Fibroblast of lung (primary cell): ENCODE measurements at places on chromosomes 6 and 20. TPM values are rescaled to one million over a fixed set of nuclear protein-coding genes. Genes with fewer than 3 reads are reported as not detected.

CLPSL2 gene
- total RNA-seq: not detected in 2 replicates

KCNK16 gene
- total RNA-seq: not detected in 2 replicates

LINC00237 gene
- total RNA-seq: not detected in 2 replicates

HEY2 gene
- total RNA-seq: not detected in 2 replicates

OLIG3 gene
- total RNA-seq: not detected in 2 replicates

CCND3 gene
- 10.3 and 15.0 TPM in 2 replicates for total RNA-seq

MBOAT1 gene
- total RNA-seq: 4.9 and 6.6 TPM in 2 replicates

ISM1 gene
- total RNA-seq: 0.17 and 0.26 TPM in 2 replicates

C2 gene
- total RNA-seq: 16.8 and 27.2 TPM in 2 replicates

NMBR gene
- under 0.01 TPM in 1 of 2 replicates, not detected in the other for total RNA-seq

SIRPB1 gene
- 0.17 and 1.0 TPM in 2 replicates for total RNA-seq

KCNK17 gene
- total RNA-seq: not detected in 2 replicates

IPCEF1 gene
- total RNA-seq: 0.26 and 0.33 TPM in 2 replicates

PACSIN1 gene
- total RNA-seq: under 0.01 TPM in 1 of 2 replicates, not detected in the other

HLA-DOA gene
- total RNA-seq: not detected in 2 replicates

TRIM31 gene
- not detected in 2 replicates for total RNA-seq

TMEM244 gene
- not detected in 2 replicates for total RNA-seq

PRDM1 gene
- 2.3 and 5.4 TPM in 2 replicates for total RNA-seq

SLC16A10 gene
- under 0.01 TPM in 1 of 2 replicates, not detected in the other for total RNA-seq

EEF1A2 gene
- 1.7 and 2.6 TPM in 2 replicates for total RNA-seq

FBXO30 gene
- 17.7 and 25.9 TPM in 2 replicates for total RNA-seq

TMEM217 gene
- 4.0 and 4.9 TPM in 2 replicates for total RNA-seq

CMTR1 gene
- total RNA-seq: 42.6 and 44.8 TPM in 2 replicates

RFX6 gene
- not detected in 2 replicates for total RNA-seq

SLC22A23 gene
- 3.0 and 5.1 TPM in 2 replicates for total RNA-seq

SCRT2 gene
- total RNA-seq: not detected in 2 replicates

PXT1 gene
- under 0.01 and 0.26 TPM in 2 replicates for total RNA-seq

DLL1 gene
- total RNA-seq: 5.6 and 12.4 TPM in 2 replicates

TENT5A gene
- total RNA-seq: 24.6 and 24.9 TPM in 2 replicates

NRSN1 gene
- not detected in 2 replicates for total RNA-seq

SLC22A16 gene
- under 0.01 TPM in 1 of 2 replicates, not detected in the other for total RNA-seq

PHACTR3 gene
- total RNA-seq: not detected in 2 replicates

EEF1E1 gene
- total RNA-seq: 24.9 and 38.1 TPM in 2 replicates

NKX2-2 gene
- not detected in 2 replicates for total RNA-seq

OOEP gene
- total RNA-seq: 0.17 TPM in 1 of 2 replicates, not detected in the other

ZBTB46 gene
- 2.8 and 4.5 TPM in 2 replicates for total RNA-seq
